ENCODE measurements at places on chromosomes 1 and 21. TPM values are rescaled to one million over a fixed set of nuclear protein-coding genes. Genes with fewer than 3 reads are reported as not detected.

Gene CRABP2
- not detected for total RNA-seq

Gene MCOLN2
- 1.1 TPM for total RNA-seq

Gene ZNF669
- total RNA-seq: 9.8 TPM

Gene FCN3
- 9.1 TPM for total RNA-seq

Gene NCF2
- total RNA-seq: 9.8 TPM

Gene CELSR2
- 41.3 TPM for total RNA-seq

Gene VHLL
- total RNA-seq: not detected

Gene LCK
- total RNA-seq: 4.0 TPM

Gene ANKRD35
- 0.58 TPM for total RNA-seq

Gene GSTM2
- total RNA-seq: 59.5 TPM

Gene BMP8A
- 58.5 TPM for total RNA-seq

Gene BEND5
- total RNA-seq: 5.6 TPM
